Activated naive CD4-positive, alpha-beta T cell treated with anti-CD3 and anti-CD28 coated beads for 36 hours (primary cell): ENCODE measurements at places on chromosomes 6 and 20.

DNA sequence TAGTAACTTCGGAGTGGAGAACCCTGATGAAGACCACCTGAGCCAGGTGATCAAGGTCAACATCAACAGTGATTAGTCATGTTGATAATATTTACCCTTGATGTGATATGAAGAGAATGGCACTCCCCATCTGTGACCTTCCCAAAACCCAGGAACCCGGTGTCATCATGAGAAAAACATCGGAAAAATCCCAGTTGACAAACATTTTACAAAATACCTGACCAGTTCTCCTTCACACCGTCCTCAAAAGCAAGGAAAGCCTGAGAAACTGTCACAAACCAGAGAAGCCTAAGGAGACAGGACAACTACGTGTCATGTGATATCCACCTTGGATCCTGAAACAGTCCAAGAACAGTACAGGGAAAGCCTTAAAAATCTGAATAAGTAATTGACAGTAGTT is 197.3 kb downstream of the ZMYND8 start:
- DNase-seq: no peak

- DNase-seq: peak; percentile 72
These were observed 121.8 kb downstream of the SASH1 start for GRCh38 chr6:148464319-148465010.

- no peak for DNase-seq
These were observed 41.7 kb downstream of the RIOK1 start for GRCh38 chr6:7431313-7431673.

DNA sequence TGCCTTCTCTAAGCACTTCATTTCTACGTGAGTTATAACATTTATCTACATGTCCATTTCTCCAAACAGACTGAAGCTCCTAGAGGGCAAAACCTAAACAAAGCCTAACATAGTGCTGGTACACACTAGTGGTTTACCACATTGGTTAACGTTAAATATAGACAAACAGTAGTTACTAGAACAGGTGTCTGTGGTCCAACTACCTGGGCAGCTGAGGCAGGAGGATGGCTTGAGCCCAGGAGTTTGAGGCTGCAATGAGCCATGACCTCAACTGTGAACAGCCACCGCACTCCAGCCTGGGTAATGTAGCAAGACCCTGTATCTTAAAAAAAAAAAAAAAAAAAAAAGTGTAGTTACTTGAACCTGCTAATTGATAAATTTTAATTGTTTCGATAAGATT is 26.5 kb downstream of the PTPRK start:
- no peak for DNase-seq

DNA sequence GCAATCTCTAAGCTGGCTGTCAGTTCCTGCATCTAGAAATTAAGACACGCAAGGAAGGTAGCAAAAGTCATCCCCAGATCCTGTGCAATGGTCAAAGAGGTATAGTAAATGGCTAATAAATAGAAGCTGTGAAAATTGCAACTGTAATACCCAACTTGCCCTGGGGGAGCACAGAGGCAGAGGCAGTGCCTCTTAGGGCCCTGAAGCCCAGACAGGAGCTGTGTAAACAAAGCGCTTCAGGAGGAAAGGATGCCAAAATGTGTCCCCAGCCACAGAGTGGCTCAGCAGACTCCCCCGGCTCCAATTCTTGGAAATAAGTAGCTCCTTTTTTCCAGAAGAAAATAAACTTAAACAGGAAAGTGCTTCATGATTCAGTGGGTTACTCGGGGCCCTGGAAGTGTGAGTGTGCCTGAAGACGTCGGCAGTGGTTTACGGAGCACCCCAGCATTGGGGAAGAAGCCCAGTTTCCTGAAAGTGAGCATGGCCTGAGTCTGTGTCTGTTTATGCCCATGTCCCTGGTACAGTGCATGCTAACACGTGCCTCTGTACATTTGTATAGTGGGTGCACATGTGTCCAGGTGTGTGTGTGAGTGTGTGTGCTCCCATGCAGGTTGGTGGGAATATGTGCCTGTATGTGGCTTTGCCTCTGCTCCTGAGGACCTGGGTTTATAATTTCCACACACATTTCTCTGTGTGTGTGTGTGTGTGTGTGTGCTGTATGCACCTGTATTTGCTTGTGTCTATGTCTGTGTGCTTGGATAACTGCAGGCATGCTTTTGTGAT is 246.7 kb downstream of the MAFB start:
- no peak for DNase-seq

GRCh38 chr6:10719296-10719963 is 3.4 kb upstream of the TMEM14C start:
- DNase-seq: peak; percentile 72

DNA sequence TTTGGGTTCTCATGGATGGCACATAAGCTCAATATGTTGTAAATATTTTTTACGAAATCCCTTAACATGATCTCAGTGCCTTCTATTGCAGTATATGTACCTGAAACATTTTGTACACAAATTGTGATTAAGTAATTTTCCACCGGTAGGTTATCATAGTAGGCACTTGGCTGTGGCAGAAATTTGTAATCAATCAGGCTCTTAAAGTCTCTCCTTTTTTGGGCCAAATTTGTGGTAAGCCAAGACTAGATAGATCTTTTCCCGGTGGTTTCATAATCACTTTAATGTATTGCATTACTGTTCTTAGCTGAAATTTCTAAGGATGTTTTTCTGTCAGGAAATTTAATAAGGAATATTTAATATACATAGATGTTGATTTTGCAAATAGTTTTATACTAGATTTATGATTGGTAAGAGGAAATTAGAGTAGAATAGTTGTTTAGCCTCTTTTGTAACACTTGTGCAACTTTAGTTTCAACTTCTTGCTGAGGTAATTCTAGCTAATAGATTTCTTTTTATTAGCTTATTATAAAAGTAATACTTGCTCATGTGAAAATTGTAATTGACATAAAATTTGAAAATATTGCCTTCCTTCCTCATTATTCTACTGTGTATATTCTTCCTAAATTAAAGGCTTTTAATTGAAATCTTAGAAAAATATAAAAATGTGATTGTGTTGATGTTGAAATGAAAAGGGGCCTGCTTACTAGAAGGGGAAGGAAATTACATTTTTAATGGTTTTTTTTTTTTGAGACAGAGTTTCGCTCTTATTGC is 3.2 kb downstream of the PCMT1 start:
- no peak for DNase-seq

DNA sequence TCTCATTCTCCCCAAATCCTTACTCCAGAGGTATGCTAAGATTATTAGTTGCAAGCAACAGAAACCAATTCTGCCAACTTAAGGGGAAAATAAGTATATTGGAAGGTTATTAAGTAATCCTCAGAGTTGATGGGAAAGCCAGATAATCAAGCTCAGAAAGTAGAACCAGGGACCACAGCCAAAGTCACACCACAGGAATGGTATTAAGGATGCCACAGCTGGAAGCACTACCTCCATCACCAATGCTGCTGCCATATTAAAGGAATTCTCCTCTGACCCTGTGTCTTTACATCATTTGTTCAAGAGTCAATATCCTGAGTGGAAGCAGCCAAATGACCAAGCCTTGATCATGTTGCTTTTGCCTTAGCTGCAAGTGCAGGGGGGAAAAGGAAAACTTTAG is 9.9 kb downstream of the PROCR start:
- no peak for DNase-seq
